AG04450 (cell line): ENCODE measurements at places on chromosomes 4 and X. TPM values are rescaled to one million over a fixed set of nuclear protein-coding genes. Genes with fewer than 3 reads are reported as not detected.

- no peak for DNase-seq
These were observed 8.7 kb upstream of the ABLIM2 start for GRCh38 chr4:8167291-8167690.

Gene USP17L25
- polyA plus RNA-seq: not detected in 2 replicates

DNA sequence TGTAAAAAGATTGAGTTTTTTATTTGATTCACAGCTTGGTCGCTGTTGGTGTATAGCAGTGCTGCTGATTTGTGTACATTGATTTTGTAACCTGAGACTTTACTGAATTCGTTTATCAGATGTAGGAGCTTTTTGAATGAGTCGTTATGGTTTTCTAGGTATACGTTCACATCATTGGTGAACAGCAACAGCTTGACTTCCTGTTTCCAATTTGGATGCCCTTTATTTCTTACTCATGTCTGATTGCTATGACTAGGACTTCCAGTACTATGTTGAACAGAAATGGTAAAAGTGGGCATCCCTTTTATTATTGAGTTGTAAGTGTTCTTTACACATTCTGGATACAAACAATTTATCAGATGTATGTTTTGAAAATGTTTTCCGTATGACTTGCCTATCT is 76.0 kb downstream of the ADGRG4 start:
- no peak for DNase-seq

DNA sequence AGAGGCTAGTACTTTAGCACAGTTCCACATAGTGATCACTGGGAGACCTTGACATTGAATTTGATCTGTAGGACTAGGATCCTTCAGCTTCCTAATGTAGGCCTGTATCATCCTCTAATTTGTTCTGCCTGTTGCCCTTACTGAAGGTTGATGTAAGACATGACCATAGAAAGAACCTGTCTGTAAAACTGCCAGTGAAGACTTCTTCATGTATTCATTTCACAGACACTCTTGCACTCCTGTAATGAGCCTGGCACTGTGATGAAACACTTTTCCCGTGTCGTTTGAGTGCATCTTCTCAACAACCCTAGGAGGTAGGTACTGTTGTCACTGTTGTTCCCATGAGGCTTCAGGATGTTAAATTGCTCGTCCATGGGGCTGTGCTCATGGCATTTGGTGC is 14.7 kb downstream of the RAB9A start:
- DNase-seq: no peak

GRCh38 chrX:143082537-143082936 is 56.8 kb downstream of the SPANXN4 start:
- no peak for DNase-seq

- no peak for DNase-seq
These were observed 93.0 kb upstream of the MTM1 start for GRCh38 chrX:150475461-150475860.

Gene VCX2
- not detected in 2 replicates for polyA plus RNA-seq

DNA sequence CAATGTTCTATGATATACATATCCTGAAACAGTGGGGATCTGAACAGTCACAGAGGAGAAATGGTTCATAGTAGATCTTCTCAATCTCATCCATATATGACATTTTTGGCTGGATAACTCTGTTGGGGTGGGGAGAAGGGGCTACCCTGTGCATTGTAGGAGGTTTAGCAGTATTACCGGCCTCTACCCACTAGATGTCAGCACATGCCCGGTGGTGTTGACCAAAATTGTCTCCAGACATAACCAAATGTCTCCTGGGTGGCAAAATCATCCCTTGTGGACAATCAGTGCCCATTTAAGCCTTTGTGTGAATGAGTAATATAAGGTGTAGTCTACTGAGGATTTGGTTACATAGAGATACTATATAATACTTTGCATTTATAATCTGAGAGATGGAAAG is 89.9 kb downstream of the PLS3 start:
- no peak for DNase-seq

DNA sequence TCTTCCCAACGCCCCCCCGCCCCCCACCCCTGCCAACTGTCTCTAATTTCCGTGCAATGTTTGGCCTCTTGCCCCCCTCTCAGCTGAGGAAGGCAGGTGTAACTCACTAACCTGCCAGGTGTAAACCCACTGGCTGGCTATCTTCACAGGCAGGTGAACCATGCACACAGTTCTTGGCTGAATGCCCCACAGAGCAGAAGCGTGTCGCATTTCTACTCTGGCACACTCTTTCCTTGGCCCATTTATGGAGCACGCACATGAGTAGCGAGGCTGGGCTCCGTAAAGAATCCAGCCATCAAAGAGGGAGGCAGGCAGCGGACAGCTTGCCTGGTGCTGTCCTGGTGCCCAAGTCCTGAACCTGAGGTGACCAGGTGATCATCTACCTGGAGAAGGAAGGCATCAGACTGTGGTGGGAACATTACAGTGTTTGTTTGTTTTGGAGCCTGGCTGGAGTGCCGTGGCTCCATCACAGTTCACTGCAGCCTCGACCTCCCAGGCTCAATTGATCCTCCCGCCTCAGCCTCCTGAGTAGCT is 39.2 kb upstream of the CRMP1 start:
- no peak for DNase-seq

Gene MAGEA2
- polyA plus RNA-seq: not detected in 2 replicates

GRCh38 chrX:137227151-137227550 is 193.4 kb upstream of the GPR101 start:
- DNase-seq: no peak

DNA sequence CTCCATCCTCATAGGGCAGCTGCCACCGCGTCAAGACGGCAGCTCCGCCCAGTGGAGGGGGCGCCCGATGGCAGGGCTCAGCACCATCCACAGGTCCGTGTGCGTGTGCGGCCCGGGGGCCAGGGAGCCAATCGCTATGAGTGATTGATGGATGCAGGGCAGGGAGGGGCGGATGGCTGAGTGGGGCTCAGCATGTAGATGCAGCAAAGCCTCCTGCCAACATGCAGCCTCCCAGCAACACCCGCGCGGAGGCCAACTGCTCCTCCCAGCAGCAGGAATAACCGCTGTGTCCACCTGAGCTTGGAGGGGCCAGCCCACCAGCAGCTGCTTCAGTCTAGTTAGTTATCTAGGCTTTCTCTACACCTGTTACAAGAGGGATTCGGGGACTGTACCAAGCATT is 77.4 kb downstream of the MTMR1 start:
- no peak for DNase-seq

DNA sequence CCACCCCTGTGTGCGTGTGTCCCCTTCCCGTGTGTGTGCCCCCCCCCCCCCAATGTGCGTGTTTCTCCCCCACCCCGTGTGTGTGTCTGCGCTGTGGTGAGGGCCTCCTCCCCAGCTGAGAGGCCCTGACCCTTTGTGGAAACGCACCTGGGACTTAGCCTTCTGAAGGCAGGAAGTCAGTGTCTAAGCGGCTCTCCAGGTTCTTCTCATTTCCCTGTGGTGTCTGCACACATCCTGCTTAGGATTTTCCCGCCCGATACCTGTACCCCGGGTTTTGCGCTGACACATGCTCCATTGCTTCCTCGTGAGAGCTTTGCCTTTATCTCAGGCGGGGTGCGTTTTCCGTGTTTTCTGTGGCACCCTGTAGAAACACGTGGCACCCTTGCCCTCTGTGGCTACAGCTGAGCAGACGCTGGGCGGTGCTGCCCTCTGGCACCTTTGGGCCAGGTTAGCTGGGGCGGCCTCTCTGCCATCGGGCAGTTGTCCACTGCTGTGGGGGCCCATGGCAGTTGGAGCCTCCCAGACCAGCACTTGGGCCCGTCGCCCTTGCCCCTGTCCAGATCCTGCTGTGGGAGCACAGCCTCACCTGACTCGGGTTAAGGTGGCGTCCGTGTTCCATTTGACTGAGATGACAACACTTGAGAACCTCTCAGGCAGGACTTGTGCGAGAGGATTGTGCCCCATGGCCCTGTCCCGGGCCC is 26.3 kb downstream of the MAEA start:
- DNase-seq: no peak

DNA sequence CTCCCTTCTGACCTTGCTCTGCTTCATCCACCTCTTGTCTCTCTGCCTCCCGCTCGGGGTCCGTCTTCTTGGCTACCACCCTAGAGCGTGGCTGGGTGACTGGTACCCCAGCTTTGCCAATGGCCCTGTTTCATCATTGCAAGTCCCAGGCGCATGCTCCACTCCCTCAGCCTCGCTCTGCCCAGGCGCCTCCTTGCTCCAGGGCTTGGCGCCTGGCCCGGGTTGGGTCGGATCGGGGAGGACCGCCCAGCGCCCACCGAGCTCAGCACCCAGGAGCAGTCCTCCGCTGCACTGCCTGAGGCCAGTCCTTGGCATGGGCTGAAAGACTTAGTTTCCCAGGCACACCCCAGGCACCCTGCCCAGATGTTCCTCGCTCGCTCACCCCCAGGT is 577 bp downstream of the BGN start:
- no peak for DNase-seq

Gene XPNPEP2
- 0.38 and 0.45 TPM in 2 replicates for polyA plus RNA-seq

DNA sequence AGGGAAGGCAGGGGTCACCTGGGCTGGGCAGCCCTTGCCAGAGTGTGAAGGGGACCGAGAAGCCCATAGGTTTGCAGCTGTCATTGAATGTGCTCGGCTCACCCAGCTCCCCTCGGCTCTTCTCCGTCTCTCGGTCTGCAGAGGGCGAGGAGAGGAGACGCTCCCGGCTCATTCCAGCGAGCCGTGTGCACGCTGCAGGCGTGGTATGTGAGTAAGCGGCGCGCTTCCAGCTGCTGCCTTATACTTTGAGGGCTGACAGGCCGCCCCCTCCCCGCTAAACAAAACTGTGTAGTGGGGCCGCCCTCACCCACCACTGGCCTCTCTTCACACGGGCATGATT is 23.0 kb upstream of the BCORL1 start:
- DNase-seq: no peak
